ENCODE measurements at places on chromosomes 12 and 14.

DNA sequence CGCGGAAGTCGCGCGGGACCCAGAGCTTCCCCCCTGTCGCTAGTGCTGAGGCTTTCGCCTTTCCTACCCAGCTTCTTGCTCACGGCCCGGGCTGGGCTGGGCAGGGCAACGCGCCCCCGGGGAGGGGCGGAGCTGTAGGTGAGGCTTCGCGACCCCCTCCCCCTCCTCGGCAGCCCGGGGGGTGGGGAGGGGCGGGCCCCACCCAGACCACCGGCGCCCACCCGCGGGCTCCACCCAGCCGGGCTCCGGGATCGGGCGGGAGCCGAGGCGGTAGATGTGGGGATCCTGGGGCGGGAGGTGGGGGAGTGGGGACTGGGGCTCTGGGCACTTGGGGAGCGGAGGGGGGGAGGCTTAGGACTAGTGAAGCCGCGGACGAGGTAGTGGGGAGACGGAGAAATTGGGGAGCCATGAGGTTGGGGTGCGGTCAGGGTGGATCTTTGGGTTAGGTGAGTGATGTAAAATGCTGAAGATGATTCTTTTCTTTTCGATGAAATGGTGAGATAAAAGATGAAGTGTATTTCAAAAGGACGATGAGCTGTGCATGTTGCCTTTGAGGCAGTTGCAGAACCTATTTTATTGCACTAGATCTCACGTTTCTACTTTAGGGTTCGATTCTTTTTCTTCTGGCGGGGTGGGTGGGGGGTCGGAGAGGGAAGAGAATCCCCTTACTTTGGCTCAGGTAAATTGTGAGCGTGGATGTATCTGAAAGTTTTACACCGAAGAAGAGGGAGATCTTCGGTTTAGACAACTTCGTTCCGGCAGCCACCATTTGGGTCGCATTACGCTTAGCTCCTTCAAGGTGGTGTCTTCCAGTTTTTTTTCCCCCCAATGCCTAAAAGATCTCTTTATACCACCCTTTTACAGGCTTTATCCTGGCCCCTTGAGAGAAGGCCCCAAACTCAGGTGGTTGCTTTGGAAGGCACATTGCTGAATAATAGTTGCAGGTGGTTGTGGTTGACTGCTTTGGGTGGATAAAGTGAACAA is 619 bp downstream of the ERC1 start:
- DNase-seq: no peak

GRCh38 chr12:123939716-123940626 is 32.7 kb downstream of the CCDC92 start:
- DNase-seq: no peak

GRCh38 chr12:123713398-123713797 is 1.2 kb downstream of the ATP6V0A2 start:
- DNase-seq: no peak

GRCh38 chr14:73500360-73500759 is 9.6 kb downstream of the RIOX1 start:
- DNase-seq: no peak

DNA sequence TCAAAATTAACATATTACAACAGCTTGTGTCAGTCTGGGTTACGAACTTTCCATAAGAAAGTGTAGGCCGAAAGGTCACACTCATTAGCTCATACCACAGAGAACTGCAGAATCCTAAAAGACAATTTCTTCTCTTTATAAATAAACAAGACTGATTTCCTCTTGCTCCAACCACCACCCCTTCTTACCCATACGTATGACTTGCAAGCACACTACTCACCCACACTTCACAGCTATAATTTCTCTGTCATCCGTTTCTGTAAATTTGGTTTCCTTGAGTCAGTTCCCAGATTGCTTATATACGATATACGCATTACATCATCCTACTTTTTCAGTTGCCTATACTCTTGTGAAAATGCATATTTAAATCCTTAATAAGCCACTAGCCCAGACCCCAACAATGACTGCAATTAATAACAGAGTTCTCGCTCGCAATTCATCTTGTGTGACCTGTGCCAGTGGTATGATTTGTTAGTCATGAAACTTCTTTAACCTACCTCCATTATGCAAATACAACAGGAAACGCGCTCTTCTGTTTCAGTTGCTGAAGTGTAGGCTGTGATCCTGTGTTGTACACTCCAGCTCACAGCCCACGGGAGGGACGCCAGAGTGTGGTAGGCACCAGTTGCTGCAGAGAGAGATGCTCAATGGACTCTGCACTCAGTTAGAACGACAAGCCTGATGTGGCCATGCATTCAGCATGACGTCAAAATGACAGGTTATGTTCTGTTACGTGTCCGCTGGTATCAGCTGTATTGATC is 417.6 kb downstream of the PDZRN4 start:
- DNase-seq: no peak

GRCh38 chr14:49954171-49954631 is 61.3 kb downstream of the ARF6 start:
- no peak for DNase-seq

DNA sequence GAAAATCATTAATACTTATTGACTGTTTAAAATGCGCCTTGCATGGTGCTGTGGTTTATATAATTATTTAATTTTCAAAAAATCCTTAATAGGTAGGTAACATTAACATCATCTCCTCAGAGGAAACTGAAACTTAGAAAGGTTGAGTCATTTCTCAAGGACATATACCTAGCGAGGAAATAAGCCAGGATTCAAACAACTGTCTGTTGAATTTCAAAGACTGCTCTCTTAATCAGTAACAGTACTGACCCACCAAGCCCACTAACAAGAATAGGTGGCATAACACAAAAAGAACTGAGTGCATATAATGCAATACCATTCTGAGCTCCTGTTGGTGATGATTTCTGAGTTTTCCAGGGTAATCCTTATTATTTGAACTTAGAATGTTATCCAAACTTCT is 174.3 kb downstream of the SOX5 start:
- no peak for DNase-seq

DNA sequence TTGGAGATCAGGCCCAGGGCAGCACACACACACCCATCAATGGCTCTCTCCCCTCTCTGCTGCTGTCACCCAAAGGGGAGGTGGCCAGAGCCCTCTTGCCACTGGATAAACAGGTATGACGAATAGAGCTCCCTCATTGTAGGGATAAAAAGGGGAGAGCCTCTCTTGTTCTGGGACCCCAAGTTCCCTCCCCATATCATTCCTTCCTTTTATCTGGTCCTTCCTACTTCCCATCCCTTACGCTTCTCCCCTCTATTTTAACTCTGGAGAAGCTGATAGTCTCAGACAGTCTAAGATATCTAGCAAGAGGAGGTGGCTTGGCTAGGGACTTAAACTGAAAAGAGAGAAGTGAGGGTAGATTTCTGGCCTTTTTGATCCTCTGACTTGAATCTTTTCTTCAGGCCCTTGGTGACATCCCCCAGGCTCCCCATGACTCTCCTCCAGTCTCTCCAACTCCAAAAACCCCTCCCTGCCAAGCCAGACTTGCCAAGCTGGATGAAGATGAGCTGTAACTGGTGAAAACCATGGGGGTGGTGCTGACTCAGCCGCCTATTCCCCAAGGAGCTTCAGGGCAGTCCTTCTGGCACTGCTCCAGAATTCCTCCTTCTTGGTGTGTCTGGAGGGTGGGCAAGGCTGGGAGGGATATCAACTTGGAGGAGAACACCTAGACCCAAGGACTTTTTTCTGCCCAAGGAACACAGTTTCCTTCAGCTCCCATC is 5.3 kb downstream of the ARHGEF25 start:
- no peak for DNase-seq

GRCh38 chr12:48601013-48601756 is 31.3 kb upstream of the LALBA start:
- DNase-seq: no peak

DNA sequence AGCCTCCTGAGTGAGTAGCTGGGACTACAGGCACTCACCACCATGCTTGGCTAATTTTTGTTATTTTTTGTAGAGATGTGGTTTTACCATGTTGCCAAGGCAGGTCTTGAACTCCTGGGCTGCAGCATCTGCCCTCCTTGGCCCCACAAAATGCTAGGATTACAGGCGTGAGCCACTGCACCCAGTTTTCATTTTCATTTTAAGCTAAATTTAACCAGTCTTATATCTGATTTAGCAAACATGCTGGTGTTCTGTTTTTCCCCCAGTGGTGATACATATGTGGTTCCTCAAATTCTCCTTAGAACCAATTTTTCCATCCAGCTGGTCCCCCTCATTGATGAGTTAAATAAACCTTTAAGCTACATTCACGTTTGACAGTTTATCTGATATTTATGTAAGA is 43.8 kb upstream of the BICD1 start:
- no peak for DNase-seq

DNA sequence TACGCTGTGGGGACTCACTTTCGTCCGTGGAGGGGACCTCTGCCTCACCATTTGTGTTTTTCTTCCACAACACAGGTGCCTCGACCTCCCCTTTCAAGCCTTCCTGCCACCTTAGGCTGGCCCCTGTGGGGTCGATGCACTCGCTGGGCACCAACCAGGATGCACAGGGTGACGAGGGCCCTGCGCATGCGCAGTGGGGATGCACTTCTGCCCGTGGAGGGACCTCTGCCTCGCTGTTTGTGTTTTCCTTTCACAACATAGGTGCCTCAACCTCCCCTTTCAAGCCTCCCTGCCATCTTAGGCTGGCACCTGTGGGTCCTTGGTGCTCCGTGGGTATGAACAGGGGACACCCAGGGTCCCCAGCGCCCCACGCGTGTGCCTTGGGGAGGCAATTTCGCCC is 356.8 kb downstream of the ALG10 start:
- no peak for DNase-seq

GRCh38 chr12:67472539-67472938 is 176.0 kb upstream of the DYRK2 start:
- no peak for DNase-seq

GRCh38 chr14:61153914-61154545 is 127.1 kb downstream of the TMEM30B start:
- DNase-seq: no peak

DNA sequence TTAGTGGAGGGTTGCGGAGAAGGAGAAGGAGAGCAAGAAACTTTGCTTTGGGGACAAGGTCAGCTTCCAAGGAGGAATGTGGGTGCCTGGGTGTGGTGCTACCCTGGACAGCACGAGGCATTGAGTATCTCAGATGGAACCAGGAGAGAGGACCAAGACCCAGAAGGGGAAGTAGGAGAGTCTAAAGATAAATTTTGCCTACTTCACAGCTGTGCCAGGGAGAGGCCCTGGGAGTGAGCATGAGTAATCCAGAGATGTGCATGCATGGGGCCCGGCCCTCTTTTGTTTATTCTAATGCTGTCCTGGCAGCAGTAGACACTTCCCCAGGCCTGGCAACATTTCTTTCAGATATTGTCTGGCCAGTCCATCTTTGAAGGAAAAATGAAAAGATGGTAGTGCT is 49.5 kb upstream of the GNPNAT1 start:
- DNase-seq: peak; percentile 48

GRCh38 chr12:32826807-32827412 is 69.7 kb downstream of the PKP2 start:
- no peak for DNase-seq

DNA sequence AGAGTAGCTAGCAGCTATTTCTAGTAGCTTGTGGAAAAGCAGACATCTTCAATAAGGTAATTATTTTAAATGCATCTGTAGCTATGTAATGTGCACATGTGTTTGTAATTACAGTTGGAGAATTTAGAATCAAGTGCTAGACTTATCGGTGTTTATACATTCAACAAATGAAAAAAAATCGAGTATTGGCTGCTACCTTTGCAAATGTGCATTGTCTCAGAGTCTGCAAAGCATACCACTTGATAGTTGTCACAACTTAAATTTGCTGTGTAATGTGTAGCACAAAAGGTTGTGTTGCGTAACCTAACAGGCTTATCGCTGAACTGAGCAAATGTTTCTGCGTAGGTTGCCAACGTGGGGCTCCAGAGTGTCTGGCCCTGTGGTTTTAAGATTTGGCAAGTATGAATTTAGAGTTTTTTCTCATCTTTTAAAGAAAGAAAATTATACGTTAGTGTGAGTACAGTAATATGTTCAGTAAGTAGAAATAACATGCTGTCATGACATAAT is 44.3 kb downstream of the TMTC2 start:
- no peak for DNase-seq

DNA sequence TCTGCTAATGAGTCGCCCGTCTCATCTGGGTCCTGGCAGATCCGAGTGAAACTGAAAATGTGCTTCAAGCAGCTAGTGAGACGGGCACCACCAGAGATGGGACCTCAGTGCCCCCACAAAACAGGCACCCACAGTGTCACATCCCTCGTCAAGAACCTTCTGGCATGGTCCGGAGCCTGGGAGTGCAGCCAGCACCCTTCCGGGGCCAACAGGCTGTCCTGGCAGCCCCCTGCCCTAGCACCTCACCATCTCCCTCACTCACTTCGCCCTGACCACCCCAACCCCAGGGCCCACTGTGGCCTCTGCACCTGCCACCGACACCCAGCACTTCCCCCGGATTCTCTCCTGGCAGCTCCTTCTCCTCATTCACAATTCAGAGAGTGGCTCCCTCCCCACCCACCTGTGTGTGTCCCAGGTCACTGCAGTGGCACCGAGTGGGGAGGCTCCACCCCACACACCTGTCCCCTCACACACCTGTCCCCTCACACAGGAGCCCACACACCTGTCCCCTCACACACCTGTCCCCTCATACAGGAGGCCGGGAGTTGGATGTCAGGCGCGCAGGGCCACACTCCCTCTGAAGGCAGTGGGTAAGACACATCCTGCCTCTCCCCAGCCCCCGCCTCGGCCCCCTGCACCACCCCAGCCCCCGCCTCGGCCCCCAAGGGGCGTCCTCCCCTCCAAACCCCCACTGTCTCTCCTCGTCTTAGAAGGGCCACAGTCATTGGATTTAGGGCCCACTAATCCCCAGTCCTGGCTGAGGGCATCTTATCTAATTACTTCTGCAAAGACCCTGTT is 7.9 kb downstream of the GALNT9 start:
- no peak for DNase-seq

DNA sequence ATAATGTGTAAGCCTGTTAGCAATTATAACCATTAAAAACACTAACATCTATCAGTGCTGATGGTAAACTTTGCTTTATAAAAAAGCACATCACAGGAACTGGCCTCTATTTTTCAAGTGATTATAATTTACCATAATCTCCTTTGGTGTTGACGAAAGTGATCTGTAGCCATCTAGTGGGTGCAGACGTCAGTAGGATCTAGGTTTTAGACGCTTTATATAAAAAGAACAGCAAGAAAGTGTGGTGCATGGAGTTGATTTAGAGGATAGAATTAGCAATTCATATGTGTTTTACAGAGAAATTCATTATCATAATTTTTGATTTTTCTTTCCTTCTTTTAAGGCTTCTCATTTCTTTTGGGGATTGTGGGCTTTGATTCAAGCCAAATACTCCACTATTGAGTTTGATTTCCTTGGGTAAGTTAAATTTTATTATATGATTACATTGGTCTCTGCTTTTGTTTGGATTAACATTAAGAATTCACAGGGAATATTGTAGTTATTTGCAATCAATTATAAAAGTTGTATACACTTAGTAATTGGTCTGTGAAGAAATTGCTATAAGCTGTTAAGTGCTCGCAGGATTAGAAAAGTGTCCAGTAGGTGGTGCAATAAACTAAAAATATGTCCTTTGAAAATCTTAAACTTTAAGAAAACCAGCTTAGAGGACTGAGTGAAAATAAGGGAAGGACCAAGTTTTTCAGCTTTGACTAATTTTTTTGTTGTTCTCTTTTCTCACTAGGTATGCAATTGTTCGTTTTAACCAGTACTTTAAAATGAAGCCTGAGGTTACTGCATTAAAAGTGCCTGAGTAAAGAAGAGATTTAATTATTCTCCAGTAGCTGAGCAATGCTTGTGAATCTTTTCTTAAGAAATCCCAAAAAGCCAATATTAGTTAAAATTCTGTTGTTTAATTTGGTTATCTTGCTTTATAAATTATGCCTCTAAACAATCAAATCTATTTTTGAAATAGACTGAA is 59.5 kb downstream of the ETNK1 start:
- no peak for DNase-seq

GRCh38 chr12:113880326-113880725 is 85.8 kb downstream of the RBM19 start:
- no peak for DNase-seq

Data from HS-27A (cell line).